ENCODE measurements at places on chromosomes 4 and X.

DNA sequence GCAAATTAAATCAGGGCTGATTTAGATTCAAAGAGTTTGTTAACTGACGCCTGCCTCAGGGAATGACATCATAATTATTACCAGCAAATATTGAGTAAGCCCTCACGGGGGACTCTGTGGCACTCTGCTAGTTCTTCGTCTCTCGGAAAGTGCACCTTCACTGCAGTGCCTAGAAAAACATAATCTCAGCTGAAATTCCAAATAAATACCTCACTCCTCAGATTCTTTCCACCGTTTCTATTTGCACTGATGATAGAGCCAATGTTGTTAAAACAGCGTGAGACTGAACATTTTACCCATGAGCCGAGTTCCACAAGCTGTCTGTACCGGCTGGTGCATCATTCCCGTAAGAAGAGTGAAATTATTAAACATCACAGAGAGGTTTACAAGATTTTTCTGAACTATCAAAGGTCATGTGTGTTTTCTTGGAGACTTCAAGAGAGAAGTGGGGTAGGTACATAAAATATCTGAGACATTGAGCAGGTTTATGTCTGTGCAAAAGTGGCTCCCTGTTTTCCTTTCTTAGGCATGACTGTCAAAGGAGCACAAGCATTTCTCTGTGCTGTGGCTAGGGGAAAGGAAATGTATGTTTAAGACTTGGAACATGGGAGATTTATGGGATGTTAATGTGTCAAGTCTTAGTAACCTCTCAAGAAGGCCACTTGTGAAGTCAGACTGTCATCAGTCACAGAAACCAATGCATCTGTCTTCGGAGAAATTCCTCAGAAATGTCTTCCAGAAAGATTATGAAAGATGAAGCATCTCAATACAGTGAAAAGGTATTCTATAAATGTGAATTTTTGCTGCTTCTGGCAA, 119.6 kb downstream of the CBLL2 start:
- no peak for DNase-seq

GRCh38 chrX:137031517-137032340, 2.1 kb downstream of the GPR101 start:
- no peak for DNase-seq

DNA sequence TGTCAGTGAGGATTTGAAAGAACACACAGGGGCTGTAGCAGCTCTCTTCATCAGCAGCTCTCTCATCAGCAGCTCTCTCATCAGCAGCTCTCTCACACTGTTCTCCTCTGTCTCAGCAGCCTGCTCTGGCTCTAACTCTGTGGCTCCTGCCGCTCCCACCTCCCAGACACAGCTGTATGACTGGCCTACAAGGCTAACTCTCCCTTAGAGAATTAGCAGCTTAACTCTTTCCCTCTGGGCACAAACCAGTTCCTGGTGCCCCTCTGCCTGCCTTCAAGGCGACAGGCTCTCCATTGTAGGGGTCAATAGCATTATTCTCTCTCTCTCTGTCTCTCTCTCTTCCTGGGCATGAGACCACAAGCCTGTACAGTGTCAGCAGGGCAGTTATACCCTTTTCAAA, 385.6 kb upstream of the PCDH10 start:
- no peak for DNase-seq

GRCh38 chrX:40282946-40283660, 185.3 kb upstream of the BCOR start:
- DNase-seq = no peak

DNA sequence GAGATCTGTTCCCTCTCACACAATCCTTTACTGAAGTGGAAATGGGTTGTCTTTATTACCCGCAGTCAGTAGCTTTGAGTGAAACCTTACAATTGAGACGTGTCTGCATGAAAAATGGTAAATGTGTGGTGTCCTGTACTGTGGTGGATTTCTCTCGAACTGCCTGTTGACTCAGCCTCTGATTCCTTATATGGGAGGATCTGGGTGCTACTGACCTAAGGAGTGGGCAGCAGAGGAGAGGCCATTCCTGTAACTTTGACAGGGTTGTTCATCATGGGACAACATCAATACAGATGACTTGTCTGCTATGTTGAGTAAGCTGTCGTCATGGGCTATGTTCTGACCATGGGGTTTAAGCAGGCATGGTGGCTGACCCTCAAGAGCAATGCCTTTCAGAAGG, 159.6 kb upstream of the WDR1 start:
- no peak for DNase-seq

- DNase-seq = no peak
Measured at GRCh38 chrX:124333862-124334261, 1.4 kb downstream of the TEX13D start.

DNA sequence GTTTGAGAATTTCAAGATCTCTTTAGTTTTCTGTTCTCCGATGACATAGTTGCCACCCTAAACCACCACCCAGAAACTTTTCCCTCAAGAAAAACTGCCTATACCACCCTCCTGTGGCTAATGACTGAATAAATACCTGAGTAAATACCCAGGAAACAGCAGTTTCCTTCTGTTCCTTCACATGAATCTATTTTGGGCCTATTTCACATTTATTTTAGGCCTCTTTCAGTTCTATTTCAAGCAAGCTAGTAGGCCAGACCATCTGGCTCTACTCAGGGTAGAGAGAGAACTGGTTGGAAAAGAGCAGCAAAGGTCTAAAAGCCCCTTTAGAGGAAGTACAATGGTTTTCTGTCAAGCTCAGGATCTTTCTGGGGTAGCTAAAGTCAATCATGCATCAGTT, 23.4 kb downstream of the ARHGEF9 start:
- no peak for DNase-seq

GRCh38 chrX:140764401-140764919, 54.9 kb downstream of the LINC00632 start:
- peak; percentile 63 for DNase-seq

DNA sequence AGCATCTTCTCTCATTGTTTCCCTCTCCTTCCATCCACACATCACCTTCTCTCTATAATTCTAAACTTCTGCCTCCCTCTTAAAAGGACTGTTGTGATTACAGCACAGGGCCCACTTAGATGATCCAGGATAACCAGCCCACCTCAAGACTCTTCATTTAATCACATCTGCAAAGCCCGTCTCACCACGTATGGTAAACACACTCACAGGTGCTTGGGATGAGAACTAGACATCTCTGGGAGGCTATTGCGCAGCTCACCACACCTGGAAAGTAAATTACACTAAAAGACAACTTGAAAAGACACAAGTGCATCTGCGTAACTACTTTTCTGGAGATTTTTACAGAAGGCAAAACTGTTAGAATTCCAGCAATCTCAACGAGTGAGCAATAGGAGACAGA, 15.4 kb upstream of the C1QTNF7 start:
- no peak for DNase-seq

DNA sequence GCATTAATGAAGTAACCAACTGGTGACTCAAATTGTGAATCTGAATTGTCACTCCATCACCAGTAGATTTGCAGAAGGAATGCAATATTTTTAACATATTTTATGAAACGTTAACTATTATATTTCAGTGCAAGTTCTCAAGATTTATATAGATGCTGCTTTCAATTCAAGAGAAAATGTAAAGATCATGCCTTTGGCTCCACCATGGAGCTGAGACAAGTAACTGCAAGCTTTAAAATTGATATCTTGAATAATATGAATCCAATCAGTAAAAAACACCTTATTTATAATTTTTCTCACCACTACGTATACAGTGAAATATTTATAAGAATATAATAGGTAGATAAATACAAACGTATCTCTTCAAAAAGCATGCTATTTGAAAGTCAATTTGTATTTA, 27.8 kb upstream of the GALNTL6 start:
- DNase-seq = no peak

- peak; percentile 65 for DNase-seq
Measured at GRCh38 chrX:69189576-69190371, 24.5 kb upstream of the PJA1 start.

DNA sequence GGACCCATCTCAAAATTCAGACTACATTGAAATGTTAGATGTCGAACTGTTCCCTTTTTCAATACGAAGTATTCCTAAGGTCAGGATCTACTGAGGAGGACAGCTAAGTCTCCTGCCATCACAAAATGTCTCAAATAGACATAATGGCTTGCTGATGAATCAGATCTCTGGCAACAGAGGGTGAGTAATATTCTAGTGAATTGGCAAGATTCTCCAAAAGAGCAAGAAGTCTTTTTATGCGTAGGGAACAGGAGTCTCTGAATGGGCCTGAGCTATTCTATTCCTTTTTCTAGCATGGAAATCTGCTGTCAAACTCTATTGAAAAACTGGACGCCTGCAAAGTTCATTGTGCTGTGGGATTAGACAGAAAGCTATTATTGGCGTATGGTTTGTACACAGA, 145.4 kb downstream of the FNIP2 start:
- no peak for DNase-seq

GRCh38 chrX:28188526-28188925, 207.3 kb upstream of the DCAF8L1 start:
- DNase-seq = no peak

DNA sequence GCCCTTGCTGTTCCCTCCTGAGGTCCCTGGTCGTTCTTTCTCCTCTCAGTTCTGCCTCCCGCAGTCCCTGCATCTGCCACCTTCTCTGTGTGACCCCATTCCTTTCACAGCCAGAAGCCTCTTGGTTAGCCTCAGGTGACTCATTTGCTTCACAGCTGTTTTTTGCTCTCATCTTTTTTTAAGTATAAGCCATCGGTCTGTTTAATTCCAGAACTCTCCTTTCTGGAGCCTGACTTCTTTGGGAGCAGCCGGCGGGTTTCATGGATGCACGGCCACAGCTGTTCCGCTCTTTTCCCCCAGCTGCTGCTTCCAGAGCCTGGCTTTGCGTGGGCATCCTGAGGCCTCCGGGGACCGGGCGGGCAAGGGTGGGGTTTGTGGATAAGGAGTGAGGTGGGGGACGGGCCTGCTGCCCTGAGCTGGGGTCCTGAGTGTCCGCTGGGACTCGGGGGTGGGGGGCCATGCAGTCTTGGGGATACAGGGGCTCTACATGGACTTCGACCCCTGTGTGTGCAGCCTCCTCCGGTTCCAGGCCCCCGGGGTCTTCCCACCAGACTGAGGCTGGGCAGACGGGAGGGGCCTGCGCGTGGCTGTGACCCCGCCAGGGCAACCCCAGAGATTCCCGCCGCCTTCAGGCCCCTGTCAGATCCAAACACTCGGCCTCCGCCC, 46.7 kb downstream of the PCGF3 start:
- no peak for DNase-seq

GRCh38 chr4:139921429-139922184, 232.4 kb downstream of the MAML3 start:
- no peak for DNase-seq

GRCh38 chr4:71698141-71698540, 85.7 kb downstream of the GC start:
- no peak for DNase-seq

DNA sequence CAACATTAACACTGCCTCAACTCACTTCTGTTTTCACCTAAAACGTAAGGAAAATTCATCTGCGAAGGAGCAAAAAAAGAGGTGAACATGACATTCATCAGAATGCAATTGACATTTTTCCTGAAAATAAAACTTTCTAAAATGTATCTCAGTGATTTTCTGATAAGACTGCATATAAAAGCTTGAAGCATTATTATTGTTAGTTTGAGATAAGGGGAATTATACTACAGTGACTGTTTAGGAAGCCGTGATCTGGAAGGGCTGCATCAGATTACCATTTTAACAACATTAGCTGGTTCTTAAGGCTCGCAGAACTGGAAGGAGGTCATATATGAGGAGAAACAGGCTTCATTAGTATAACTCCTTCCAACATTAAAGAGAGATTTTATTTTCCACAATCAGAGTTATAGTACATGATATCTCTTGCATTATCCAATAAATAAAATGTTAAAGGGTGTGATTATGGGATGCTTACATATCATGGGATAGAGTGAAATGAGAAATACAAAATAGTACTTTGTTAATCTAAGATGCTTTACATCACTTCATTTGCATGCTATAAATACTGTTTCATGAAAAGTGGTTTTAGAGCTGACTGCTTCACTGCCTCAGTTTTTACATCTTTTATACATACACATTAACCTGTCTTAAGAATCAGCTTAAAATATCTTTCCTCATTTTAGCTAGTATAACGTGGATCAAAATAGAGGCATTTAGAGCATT, 1820.1 kb upstream of the TENM3 start:
- no peak for DNase-seq

DNA sequence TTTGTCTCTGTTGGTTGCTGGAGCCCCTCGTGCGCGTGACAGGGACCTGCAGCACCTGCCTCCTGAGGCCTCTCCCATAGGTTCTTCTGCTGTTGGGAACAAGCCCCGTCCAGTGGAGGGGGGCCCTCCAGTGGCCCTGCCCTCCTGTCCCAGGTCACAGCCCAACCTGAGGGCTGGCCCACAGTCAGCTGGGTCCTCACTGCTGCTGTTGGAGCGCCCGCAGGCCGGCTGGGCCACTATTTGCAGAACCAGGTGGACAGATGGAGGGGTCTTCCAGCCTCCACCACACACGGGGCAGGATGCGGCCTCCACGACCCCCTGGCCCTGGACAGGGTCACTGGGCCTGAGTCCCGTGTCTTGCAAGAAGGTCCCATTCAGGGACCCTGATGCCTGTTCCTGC, 51.4 kb upstream of the PSAPL1 start:
- no peak for DNase-seq

DNA sequence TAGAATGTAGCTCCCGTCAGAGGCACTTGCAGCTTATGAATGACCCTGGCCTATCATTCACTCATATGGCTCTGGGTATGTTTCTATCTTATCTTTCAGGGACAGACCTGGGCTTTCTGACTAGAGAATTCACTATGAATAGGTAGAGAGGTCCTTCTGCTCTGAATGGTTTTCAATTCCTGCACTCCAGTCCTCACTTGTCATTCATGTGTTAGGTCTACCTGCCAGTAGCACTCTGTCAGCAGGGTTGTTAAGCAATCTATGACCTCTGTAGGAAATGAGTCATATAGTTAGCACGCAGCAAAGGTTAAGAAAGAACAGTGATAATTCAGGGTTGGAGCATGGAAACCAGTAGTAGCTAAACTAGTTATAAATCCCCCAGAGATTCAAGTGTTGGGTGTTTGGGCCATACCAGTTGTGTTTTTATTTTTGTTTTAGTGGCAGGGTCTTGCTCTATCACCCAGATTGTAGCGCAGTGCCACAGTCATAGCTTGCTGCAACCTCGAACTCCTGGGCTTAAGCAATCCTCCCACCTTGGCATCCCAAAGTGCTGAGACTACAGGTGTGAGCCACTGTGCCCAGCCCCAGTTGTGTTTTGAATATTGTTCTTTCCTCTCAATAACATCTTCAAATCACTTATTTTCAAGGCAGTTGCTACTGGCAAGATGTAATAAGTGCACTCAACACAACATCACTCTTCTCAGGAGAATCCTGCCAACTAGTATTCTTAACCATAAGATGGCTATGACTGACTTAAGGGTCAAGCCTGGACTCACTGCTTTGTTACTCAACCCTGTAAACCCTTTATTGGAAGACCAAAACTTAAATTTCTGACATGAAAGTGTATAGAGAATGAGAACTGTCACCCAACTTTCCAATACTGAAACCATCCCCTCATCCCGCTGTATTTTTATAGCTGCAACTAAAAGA, 25.1 kb downstream of the ARL13A start:
- no peak for DNase-seq

DNA sequence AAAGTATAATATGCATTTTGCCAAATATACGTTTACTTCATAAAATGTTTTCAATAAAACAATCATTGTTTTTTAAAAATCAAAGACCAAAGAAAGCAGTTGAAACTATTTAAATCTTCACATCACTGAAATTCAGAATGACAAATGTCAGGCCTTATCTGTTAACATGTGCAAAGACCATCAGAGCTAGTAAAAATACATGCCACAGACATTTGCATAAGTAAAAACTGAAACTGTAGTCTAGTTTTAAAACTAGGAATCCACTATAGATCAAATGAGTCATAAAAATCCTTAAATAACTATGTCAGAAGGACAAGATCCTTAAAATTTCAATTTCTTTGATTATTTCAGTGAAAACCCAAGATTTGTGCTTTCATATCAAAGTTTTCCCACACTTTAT, 24.8 kb downstream of the KLHL15 start:
- no peak for DNase-seq
